ENCODE measurements at places on chromosomes 5 and 9.

GRCh38 chr9:316382-316965 is 101.8 kb downstream of the DOCK8 start:
- no peak for DNase-seq

- peak; percentile 76 for DNase-seq
Measured at GRCh38 chr5:137453483-137454080, 45.5 kb downstream of the SPOCK1 start.

GRCh38 chr5:143515829-143516228 is 112.3 kb upstream of the NR3C1 start:
- DNase-seq = no peak

- no peak for DNase-seq
Measured at GRCh38 chr5:58037899-58038298, 422.0 kb downstream of the PLK2 start.

GRCh38 chr9:112009656-112010055 is 113.0 kb downstream of the UGCG start:
- no peak for DNase-seq

GRCh38 chr5:159181152-159181551 is 28.2 kb downstream of the RNF145 start:
- no peak for DNase-seq

DNA sequence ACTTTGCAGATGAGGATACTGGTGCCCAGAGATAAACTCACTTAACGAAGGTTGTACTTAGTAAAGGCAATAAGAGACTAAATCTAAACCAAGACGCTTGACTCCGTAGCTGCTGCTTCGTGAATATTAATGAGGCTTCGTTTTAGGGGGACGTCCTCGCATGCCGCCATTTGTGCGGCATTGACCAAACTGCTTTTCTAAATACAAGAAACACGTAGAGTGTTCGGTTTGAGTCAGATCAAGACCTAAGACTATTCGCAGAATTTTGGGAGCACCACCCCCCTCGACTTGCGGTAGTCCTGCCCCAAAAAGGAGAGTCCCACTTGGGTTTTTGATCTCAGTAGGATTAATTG is 1.1 kb downstream of the NPM1 start:
- no peak for DNase-seq

DNA sequence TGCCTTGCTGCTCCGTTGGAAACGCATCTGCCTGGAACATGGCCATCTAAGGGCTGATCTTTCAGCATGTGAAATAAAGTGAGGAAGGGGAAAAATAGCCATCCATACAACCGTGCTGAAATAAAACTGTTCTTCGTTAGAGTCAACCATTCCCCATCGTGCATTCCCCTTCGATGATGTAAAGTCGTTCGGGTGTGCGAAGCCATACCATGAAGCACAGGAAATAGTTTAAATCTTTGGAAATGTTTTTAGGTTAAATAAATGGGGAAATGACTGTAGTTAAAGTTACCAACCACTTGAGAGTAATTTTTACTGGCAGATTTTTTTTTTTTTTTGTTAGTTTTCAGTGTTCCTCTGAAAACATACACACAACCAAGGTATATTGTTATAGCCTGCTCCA is 302.5 kb downstream of the SH3GL2 start:
- no peak for DNase-seq

DNA sequence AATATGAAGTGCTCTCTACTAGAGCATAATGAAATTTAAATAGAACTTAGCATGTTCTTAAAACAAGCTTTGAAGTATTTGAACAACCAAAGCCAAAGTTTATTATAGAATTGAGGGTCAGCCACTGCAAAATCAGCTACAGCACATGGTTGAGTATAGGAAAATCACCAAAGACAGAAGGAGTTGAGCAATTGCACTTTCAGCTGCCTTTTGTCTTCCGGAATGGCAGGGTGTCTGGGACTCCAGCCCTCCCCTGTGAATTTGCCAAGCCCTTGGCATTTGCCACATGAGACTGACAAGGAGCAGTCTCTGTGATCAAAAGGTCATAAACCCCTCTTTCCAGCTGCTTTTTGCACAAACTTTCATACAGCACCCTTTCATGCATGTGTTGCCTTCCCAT is 8.5 kb upstream of the LURAP1L start:
- no peak for DNase-seq

- DNase-seq = no peak
Measured at GRCh38 chr9:102841376-102841775, 153.8 kb upstream of the CYLC2 start.

GRCh38 chr9:69485466-69485865 is 160.5 kb downstream of the ENTREP1 start:
- DNase-seq = no peak

DNA sequence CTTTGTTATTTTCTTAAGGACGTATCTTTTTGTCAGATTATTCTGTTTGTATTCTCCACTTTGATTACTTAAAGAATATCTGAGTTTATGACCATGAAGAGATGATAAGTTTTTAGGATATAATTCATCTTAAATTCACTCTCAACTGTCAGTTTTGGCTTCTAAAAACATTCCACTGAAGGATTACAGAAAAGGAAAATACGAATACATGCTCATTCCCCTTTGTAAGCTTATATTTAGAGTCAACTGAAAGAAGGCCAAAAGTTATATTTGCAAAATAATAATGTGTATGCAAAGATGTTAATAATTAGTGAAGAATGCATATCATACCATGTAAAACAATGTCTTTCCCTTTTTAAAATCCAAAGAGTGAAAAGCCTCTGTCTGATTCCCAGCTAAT is 52.5 kb downstream of the ZNF474 start:
- no peak for DNase-seq

DNA sequence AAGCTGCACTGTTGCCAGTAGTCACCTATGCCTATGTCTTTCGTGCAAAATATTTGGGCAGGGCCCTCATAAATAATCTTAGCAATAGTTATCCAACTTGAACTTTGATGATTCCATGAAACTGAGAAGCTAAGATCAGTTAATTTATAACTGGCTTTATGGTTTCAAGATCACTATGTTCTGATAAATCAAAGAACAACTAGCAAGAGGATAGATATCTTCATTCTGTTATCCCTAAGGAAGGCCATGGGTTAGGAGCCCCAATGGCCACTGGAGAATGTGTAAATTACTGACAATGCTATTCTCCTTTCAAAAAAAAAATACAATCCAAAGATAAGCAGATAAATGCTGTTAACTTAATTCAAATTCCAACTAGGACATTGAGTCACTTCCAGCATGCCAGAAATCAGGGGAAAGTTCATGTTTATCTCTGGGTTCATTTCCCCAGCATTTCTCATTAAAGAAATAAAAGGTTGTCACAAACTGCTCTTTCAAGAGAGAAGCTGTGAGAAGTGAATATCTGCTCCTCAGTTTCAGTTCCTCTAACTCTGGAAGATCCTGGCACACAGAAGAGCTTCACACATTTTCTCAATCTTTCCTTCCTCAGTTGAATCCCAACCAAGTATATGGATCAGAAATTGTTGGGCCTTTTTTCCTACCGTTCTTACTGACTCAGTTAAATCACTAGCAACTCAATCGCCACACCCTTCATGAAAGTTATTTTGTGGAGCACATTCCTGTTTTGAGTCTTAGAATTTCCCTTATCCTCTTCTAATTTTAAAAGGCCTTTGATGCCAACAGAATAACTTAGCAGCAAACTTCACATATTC is 59.6 kb upstream of the SLC1A1 start:
- DNase-seq = no peak

- DNase-seq = no peak
Measured at GRCh38 chr9:98010445-98010844, 27.3 kb downstream of the ANP32B start.

DNA sequence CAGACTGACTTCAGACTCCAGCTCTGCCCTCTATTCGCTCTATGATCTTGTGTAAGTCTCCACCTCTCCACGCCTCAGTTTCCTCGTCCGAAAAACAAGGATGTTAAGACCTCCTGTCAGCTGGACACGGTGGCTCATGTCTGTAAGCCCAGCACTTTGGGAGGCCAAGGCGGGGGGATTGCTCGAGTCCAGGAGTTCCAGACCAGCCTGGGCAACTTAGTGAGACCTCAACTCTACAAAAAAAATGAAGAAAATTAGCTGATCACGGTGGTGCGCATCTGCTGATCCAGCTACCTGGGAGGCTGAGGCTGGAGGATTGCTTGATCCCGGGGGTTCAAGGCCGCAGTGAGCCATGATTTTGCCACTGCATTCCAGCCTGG is 36.6 kb upstream of the GABRP start:
- no peak for DNase-seq

GRCh38 chr9:121464968-121465367 is 34.7 kb downstream of the GGTA1 start:
- DNase-seq = no peak

GRCh38 chr5:116604805-116605204 is 30.2 kb upstream of the SEMA6A start:
- no peak for DNase-seq

DNA sequence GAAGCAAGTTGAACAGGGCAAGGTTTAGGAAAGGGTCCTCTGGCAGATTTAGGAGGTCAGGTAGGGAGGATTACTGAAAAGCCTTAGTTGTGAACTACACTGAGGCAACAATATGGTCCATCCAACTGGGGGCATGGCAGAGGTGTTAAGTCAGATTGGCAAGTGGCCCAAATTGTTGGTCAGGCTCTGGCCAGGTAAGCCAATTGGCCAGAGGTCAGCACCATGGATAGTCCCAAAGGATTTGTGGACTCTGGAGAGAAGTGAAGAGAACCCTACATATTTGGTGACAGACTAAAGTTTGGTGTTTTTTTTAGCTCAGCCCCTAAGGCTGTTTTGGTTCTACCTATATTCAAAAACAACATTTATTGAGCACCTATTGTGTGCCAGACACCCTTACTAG is 39.1 kb upstream of the RASGRF2 start:
- no peak for DNase-seq

DNA sequence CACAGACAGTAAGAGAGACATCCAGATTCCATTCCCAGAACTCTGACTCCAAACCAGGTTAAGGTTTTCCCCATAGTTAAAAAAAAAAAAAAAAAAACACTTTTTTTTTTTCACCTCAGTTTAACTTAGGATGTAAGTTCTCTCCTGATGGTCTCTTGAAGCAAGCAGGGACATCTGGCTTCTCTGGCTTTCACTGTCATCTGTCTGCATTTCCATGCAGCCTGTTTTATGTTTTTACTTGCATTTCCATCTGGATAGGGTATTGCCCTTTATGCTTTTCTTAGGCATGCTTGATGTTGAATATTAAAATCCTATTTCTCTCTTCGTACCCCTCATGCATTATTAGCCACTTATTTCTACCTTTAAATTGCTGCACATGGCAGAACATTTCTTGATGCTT is 135.3 kb upstream of the WWC1 start:
- no peak for DNase-seq

GRCh38 chr9:85594316-85594715 is 147.4 kb downstream of the AGTPBP1 start:
- no peak for DNase-seq

- no peak for DNase-seq
Measured at GRCh38 chr5:39670391-39670790, 245.6 kb upstream of the DAB2 start.

- DNase-seq = no peak
Measured at GRCh38 chr9:1353291-1353690, 303.1 kb downstream of the DMRT2 start.

- no peak for DNase-seq
Measured at GRCh38 chr9:83066771-83067170, 3.8 kb upstream of the RASEF start.

- DNase-seq = no peak
Measured at GRCh38 chr9:120175031-120175430, 404.9 kb downstream of the CDK5RAP2 start.

- no peak for DNase-seq
Measured at GRCh38 chr9:90702441-90702955, 59.9 kb upstream of the DIRAS2 start.

DNA sequence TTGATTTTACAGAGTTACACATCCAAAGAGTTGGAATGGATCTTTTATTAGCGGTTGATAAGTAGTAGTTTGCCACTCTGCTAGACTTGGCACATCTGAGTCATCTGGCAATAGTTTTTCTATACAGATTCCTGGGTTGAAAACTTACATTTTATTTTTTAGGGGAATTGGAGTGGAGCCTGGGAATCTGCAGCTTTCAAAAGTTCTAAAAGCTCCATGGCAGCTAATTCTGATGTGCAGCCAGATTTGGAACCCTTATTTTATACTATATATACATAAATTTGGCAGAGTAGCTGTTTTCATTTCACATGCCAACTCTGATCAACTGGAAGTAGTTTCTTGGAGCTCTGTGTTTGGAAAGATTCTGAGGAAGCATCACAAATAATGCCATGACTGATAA is 715.5 kb downstream of the TLR4 start:
- DNase-seq = no peak

All from renal pelvis (tissue), 12 donors.